ENCODE measurements at places on chromosomes 1 and 21.

DNA sequence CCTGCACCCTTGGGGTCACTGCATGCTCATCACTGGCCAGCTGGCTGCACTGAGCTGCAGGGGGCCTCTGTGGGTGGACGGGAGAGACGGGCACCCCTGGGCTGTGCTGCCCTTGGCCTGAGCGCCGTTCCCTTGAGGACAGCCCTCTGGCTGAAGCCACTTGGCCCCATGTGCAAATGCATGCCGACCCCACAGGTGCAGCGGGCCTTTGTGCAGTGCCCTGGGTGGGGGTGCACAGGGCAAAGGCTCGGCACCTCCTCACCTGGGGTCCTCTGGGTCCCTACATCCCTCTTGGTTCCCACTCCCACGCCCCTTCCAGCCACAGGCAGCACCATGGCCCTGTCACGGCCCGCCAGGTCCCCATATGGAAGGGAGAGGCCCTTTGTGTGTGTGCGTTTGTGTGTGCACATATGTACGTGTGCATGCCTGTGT is 41.3 kb downstream of the COQ8A start:
- DNase-seq = no peak

GRCh38 chr1:153481124-153481523 is 20.7 kb upstream of the S100A7 start:
- no peak for DNase-seq

DNA sequence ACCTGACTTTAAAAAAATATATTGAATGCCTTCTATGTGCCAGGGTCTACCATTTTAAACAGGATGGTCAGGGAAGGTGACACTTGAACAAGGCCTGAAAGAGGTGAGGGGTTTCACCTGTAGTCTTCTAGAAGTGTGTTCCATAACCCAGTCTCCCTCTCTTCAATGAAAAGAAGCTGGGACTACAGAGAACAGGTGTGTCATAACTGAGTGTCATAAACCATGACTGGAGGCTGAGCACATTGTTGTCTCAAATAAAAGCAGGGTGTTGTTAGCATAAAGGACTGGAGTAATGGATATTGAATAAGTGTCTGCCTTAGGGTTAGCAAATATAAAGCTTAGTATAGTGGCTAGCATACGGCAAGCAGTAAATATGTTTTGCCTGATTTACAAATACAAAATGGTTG is 65.4 kb downstream of the SYDE2 start:
- no peak for DNase-seq

GRCh38 chr1:164772635-164773034 is 213.7 kb downstream of the PBX1 start:
- DNase-seq = no peak

- DNase-seq = no peak
Measured at GRCh38 chr1:20962576-20963258, 175.6 kb upstream of the HP1BP3 start.

GRCh38 chr1:31441073-31441472 is 28.1 kb downstream of the SERINC2 start:
- DNase-seq = no peak

GRCh38 chr1:212217633-212218032 is 67.6 kb upstream of the PPP2R5A start:
- no peak for DNase-seq

DNA sequence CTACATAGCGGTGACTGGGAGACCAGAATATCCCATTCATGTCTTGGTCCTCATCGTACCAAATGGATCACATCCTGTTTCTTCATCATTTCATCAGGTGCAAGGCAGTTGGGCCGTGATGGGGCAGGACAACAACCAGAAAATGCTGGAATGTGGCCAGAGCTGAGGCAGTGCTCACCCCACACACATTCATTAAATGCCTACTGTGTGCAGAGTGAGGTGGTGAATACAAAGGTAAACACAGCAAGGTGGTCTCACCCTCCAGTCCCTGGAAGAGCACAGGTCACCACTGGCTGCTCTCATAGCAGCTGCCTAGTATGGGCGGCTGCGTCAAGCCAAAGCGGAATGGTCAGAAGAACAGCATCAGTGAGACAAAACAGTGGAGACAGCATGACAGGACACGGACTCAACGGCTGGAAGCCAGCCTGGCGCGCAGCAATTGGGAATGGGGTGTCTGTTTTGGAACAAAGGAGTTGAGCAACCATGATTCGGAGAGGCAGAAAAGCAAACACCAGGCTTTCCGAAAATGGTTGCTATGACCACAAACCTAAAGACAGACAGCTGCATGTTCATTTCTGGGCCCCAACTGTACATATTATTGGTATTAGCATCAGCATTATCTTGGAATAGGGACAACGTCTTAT is 5.6 kb upstream of the ADAMTSL4 start:
- no peak for DNase-seq

GRCh38 chr1:172628401-172628800 is 30.5 kb upstream of the FASLG start:
- DNase-seq = no peak

DNA sequence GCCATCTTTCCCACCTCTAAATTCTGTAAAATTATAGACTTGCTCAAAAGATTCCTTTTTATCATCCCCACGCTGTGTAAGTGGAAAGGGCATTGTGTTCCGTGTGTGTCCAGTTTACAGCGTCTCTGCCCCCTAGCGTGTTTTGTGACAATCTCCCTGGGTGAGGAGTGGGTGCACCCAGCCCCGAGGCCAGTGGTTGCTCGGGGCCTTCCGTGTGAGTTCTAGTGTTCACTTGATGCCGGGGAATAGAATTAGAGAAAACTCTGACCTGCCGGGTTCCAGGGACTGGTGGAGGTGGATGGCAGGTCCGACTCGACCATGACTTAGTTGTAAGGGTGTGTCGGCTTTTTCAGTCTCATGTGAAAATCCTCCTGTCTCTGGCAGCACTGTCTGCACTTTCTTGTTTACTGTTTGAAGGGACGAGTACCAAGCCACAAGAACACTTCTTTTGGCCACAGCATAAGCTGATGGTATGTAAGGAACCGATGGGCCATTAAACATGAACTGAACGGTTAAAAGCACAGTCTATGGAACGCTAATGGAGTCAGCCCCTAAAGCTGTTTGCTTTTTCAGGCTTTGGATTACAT is 61.9 kb downstream of the POFUT2 start:
- DNase-seq = no peak

GRCh38 chr1:199172171-199173124 is 533.6 kb downstream of the PTPRC start:
- DNase-seq = peak; percentile 63

- no peak for DNase-seq
Measured at GRCh38 chr1:209988706-209989105, 50.7 kb downstream of the SYT14 start.

DNA sequence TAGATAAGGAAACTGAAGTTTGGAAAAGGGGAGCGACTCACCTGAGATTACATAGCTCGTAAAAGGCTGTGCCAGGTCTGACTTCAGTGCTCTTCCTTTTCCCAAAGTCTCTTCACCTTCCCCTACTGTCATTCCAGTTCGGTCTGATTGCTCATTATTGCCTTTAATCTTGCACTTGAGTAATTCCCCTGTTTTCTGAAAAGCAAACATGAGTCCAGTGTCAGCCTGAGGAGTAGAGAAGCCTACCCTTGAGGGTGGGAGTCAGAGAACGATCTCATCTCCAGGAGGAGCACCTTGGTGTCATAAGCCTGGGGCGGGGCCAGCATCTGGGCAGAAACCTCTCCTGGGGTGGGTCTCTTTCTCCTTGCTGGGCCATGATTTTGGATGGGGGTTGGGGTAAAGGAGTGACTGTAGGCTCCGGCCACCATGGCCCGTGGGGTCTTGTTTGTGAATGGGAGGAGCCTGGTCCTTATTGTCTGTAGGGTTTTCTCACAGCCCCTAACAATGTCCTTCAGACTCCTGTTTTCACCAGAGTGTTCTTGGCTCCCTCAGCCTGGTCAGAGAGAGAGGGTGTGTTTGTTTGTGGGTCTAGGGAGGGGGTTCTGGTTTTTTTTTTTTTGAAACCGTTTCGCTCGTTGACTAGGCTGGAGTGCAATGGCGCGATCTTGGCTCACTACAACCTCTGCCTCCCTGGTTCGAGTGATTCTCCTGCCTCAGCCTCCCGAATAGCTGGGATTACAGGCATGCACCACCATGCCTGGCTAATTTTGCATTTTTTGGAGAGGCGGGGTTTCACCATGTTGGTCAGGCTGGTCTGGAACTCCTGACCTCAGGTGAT is 6.0 kb downstream of the VANGL2 start:
- DNase-seq = no peak

- DNase-seq = no peak
Measured at GRCh38 chr1:245677461-245678240, 522.9 kb downstream of the KIF26B start.

DNA sequence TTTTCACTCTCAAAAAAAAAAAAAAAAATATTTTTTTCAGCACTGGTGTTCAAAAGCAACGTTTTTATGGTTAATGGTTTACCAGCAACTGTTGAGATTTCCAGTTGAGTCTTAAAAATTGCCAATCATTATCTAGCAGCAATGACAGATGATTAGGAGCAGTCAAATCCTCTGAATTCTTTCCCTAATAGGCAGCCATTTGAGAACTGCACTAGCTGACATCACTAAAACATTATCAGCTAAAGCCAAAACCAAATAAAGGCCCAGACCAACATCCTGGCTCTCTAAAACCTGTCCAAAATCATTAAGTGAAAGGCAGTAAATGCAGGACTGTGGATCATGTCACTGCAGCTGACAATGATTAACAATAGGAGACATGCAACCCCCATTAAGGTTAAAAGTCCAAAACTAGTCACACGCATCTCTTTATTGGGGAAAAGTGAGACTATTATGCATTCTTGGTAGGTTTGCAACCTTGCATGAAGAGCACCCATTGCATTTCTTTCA is 14.0 kb downstream of the SFPQ start:
- no peak for DNase-seq

- no peak for DNase-seq
Measured at GRCh38 chr1:37150986-37151385, 116.7 kb upstream of the GRIK3 start.

- no peak for DNase-seq
Measured at GRCh38 chr1:244221991-244222390, 170.9 kb downstream of the ZBTB18 start.

DNA sequence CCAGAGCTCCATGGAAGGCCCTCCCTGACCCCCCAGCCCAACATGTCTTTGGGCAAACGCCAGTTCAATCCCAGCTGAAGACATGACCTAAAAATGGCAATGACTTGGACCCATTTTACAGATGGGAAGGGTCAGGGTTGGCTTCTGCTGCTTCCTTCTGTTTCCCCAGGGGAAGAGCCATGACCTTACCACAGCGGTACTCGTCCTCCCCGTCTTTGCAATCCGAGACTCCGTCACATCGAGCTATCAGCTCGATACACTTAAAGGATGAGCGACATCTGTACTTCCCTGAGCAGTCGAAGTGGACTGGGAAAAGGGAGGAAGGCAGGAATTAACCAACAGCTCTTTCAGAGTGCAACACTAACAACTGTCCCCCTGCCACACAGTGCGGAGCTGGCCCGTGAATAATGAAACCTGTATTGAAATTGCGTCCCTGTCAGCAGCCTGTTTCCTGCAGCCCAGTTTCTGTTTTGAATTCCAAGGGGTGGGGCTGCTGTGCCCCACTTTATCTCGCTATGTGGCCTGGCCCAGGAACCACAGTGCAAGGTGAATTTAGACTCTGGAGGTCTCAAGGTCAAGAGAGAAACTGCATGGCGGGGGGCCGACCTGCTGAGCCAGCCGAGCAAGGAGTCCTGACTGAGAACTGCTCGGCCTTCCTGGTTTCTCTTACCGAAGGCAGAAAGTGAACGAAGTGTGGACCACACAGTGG is 7.0 kb downstream of the TMPRSS3 start:
- DNase-seq = no peak

- DNase-seq = no peak
Measured at GRCh38 chr1:162366149-162366548, 10.5 kb downstream of the SPATA46 start.

GRCh38 chr1:184296466-184297243 is 90.2 kb upstream of the C1orf21 start:
- peak; percentile 76 for DNase-seq

- DNase-seq = peak; percentile 36
Measured at GRCh38 chr1:89633248-89633799, 404 bp downstream of the LRRC8C start.

DNA sequence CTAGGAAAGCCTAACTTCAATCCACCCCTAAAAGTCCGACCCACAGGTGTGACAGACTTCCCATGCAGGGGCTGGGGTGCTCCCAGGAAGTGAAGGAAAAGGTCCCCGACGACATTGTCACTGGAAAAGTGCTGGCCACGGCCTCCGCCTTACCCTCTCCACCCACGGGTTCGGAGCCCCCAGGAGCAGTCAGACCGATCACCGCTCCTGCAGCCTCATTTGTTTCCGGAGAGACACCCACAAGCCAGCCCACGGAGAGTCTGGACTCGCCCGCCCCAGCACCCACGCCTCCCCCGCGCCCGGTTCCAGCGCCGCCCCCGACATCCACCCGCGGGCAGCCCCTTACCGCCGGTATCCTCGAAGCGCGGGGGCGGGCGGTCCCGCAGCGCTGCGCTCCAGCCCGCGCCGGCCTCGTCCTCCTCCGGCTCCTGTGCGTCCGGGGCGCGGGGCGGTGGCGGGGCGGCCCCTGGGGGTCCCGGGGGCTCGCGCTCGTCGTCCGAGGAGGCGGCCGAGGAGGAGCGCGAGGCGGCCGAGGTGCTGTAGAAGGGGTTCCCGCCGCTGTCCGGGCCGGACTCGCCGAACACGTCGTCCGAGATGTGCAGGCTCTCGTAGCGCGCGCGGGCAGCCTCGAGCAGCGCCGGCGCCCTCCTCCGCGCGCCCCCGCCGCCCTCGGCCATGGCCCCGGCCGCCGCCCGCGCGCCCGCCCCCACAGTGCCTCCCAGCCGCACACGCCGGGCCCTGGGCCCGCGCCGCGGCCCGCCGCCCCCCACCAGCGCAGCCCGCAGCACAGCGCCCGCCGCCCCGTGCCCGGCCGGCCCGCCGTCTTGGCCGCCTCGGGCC is 660 bp downstream of the PGBD5 start:
- no peak for DNase-seq

- no peak for DNase-seq
Measured at GRCh38 chr1:94899756-94900155, 27.2 kb downstream of the CNN3 start.

- DNase-seq = no peak
Measured at GRCh38 chr1:24931146-24931467, 1.0 kb upstream of the RUNX3 start.

- no peak for DNase-seq
Measured at GRCh38 chr1:171641076-171641864, 11.2 kb downstream of the MYOC start.

- no peak for DNase-seq
Measured at GRCh38 chr1:9809100-9809510, 14.7 kb downstream of the CLSTN1 start.

DNA sequence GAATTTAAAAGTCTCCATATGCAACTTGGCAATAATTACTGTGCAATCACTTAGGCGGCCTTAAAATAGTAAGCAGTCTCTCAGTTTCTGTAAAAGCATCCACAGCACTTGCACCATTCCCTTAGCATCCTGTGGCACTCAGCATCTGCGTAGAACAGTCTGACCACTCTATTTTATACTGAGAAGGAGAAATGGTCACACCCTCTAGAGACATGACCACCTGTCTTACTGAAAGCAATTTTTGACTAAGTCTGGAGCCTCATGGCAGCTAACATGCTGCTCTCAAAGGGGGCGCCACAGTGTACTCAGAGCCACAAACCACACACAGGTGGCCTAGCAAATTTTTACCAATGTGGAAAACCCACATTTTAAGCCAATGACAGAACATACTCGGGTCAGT is 62.0 kb downstream of the KCNK1 start:
- DNase-seq = peak; percentile 11

- no peak for DNase-seq
Measured at GRCh38 chr1:71463144-71463543, 382.3 kb upstream of the ZRANB2 start.

GRCh38 chr21:37385179-37385765 is 18.7 kb downstream of the DYRK1A start:
- peak; percentile 40 for DNase-seq

GRCh38 chr1:110593902-110594301 is 12.3 kb downstream of the KCNA2 start:
- no peak for DNase-seq

Data from Jurkat, Clone E6-1 (cell line).